CD4-positive, alpha-beta memory T cell (primary cell): ENCODE measurements at places on chromosomes 6 and 20. TPM values are rescaled to one million over a fixed set of nuclear protein-coding genes. Genes with fewer than 3 reads are reported as not detected.

DNA sequence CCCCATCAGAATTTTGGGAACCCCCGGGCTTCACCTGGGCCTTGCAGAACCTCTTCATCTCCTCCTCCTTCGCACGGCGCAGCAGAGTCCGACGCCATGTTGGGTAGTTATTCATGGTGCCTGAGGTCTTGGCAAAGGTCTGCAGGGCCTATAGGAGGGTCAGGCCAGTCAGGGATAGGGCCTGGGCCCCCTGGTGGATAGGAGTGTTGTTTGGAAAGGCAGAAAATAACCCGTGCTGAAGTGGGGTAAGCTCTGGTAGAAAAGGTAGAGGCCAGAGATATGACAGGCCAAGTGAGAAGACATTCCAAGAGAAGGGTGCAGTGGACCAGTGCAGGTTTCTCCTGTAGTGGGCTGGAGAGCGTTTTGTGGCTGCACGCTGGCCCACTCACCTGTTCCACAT lies 4.9 kb downstream of the SMPD2 start:
- DNase-seq, result no peak

- no peak for DNase-seq
Measured at GRCh38 chr6:117401799-117402198, 23.9 kb downstream of the ROS1 start.

Gene PTCRA
- not detected for total RNA-seq

Gene TBXT
- not detected for total RNA-seq

Gene GPR63
- total RNA-seq, result 1.9 TPM

GRCh38 chr20:62732031-62732760 lies 23.6 kb downstream of the NTSR1 start:
- no peak for DNase-seq

DNA sequence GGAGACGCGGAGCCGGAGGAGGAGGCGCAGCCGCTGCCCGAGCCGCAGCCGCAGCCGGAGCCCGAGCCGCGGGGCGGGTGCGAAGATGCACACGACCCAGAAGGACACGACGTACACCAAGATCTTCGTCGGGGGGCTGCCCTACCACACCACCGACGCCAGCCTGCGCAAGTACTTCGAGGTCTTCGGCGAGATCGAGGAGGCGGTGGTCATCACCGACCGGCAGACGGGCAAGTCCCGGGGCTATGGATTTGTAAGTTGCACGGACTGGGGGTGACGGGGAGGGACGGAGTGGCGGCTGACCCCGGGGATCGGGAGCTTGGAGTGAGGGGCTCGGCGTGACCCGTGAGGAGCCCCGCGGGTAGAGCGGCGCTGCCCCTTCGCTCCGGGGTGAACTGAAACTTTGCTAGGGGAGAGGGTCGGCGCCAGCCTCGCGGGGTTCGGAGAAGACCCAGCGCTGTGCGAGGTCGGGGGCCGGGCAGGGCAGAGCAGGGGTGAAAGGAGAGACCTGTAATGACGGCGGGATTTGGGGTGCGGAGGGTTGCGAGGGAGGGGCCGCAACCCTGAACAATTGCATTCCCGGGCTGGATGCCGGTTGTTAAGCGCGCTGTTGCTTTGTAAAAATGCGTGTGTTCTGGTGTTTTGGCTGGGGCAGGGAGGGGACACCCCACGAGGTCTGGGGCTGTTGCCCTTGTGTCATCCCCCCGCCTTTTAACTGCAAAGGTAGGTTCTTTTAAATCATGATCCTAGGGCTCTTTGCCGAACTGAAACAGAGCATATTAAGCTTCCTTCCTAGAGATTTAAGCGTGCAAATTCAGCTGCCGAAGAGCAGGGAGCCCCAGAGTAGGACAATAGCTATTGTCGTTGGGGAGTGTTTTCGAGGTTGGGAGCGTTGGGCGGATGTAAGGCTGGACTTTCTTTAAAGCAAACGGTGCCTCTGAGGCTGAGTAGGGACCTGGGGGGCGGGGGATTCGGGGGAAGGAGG lies 628 bp downstream of the RBM24 start:
- no peak for DNase-seq

DNA sequence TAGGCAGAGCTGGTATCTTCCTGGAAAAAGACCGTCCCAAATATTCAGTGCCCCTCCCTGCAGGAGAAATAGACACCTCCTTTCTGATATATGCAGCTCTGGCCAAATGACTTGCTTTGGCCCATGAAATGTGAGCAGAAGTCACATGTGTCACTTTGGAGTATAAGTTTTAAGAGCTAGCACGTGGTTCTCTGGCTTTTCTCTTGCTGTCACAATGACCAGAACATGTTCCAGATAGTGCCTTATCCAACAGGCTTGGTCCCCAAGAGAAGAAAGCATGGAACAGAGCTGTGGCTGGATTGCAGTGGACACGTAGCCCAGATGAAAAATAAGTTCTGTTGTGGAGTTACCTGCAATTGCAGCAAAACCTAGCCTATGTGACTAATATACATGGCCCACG lies 40.4 kb downstream of the UNC5CL start:
- no peak for DNase-seq

- no peak for DNase-seq
Measured at GRCh38 chr6:135797361-135797760, 54.1 kb upstream of the PDE7B start.

Gene SH3BGRL2
- total RNA-seq, result 0.50 TPM

DNA sequence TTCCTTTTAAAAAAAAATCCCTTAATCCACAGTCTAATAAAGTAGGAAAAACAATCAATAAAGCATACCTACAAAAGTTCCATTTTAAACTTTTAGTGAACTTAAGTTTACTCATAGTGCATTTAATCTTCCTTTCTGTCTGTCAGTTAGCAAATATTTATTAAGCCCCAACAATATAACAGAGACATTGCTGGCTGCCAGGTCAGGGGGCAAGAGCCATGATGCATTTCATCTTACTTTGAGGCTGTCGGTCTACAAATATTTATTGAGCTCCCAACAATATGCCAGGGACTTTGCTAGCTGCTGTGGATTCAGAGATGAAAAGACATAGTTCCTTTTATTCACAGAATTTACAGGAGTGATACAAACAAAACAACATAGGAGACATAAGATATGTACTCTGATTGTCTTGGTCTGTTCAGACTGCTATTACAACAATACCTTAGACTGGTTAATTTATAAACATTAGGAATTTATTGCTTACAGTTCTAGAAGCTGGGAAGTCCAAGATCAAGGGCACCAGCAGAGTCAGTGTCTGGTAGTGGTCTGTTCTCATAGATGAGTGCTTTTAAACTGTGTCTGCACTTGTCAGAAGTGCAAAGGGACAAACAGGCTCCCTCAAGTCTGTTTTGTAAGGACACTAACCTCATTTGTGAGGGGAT lies 118.6 kb downstream of the PLCB1 start:
- DNase-seq, result no peak

DNA sequence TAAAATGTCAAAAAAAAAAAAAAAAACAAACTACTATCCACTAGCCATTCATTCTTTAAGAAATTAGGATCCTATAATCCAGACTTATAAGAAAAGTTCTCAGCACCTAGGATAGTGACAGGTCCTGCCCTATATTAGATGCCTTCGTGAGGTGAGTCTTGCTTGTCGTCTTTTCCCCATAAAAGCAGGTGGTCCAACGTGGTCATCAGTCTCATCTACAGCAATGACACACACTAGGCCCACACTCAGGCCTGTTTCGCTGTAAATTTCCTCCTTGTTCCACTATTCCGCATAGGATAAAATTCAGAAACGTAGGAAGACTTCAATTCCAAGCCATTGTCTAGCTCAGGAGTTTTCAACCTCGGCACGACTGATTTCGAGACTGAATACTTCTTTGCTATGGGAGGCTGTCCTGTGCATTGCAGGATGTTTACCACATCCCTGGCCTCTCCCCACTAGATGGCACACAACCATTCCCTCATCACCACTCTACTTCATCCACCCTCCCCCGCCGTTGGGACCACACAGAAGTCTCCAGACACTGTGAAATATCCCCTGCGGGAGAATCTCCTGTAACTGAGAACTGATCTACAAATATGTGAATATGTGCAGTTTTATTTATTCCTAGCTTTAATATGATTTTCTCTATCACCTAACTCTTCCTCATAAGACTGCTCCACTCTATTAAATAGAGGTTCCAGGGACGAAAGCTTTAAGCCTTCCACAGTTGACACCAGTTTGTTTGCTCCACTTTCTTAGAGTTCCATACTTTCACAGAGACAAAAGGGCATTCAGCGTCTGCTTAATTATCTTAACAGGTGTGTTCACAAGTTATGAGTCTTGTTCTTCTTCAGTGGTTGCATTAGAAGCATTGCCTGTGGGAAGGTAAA lies 346.3 kb downstream of the BMP2 start:
- no peak for DNase-seq

Gene TMEM244
- 0.87 TPM for total RNA-seq

DNA sequence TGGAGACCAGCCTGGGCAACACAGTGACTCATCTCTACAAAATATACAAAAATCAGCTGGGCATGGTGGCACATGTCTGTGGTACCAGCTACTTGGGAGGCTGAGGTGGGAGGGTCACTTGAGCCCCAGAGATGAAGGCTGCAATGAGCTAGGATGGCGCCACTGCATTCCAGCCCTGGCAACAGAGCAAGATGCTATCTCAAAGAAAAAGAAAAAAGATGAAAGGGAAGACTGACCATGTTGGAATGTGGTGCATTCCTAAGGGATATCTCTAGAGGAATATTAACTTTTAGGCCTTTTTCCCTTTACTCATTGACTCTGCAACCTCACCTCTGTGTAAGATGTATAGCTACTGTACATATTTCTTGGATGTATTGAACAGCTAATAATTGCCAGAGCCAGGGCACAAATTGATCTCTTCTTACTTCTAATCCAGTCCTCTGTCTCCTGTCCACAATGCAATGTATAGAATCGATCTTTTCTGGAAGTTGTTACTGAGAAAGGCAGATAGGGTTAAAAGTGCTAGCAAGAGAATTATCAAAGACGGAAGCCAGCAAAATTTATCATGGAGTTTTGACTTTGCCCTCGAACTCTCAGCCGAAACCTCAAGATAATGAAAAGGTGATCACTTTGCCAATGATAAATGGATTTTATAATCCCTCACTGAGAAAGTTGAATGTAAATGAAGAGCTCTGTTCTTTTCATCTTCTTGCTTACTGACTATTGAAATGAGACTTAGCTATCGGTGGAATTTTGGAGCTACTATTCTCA lies 46.3 kb downstream of the GCNT2 start:
- no peak for DNase-seq

Gene CLDN20
- not detected for total RNA-seq

- DNase-seq, result no peak
Measured at GRCh38 chr6:125293587-125293986, 8.2 kb downstream of the HDDC2 start.

DNA sequence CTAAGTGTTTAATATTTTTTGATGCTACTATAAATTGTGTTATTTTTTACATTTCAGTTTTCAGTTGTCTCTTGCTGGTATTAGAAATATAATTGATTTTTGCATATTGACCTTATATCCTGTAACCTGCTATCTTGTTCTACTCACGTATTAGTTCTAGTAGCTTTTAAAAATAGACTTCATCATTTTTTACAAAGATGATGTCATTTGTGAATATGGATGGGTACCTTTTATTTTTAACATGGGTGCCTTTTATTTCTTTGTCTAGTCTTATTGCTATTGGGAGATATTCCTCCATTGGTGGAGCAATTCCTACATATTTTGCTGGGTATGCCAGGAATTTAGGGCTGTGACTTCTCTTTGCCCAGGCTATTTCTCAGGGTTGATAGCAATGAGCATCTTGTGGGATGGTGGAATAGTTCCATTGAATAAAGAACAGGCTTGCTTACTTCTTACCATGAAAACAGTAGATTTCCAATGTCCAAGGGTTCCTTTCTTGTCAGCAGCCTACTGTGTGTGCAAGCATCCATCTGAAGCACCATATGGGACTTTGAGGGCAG lies 149.7 kb downstream of the CARMIL1 start:
- DNase-seq, result no peak

DNA sequence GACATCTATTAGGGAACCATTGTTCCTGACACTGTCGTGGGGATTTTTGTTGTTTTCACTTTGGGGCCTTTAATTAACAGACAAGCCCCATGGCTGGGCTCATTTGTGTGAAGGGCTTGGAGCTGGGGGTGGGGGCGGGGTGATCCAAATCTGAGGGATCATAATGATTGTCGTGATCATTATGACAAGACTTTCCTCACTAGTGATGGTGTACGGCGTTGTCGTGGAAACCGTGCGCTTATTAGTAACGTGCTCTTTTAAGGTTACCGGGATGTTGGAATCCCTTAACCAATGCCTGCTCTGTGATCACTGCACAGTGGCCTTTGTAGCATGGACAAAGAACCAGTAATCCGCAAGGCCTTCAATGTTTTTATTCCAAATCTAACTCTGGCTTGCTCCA lies 18.6 kb downstream of the PDYN start:
- no peak for DNase-seq

DNA sequence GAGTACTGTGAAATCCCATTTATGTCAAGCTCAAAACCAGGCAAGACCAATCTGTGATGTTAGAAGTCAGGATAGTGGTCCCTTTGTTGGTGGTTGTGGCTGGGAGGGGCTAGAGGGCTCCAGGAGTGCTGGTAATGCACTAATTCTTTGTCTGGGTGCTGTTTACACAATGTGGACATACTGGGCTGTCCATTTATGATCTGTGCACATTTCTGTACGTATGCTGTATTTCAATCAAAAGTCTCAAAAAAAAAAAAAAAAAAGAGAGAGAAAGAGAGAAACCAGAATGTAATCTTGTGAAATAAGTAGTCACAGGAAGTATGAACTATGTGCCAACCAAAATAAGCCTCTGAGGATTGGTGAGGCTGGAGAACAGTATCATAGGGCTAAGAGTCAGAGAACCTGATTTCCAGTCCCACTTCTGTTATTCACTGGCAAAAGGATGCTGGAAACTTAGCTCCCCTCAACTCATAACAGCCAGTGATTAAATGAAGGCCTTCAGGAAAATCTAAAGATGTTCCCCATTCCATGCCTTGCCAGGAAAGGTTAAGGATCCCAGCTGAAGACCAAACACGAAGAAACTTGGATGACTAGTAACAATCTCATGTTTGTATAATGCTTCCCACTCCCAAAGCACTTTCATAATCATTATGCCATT lies 19.6 kb upstream of the TRAM2 start:
- DNase-seq, result no peak

Gene XKR7
- not detected for total RNA-seq

Gene PNPLA1
- 0.42 TPM for total RNA-seq

DNA sequence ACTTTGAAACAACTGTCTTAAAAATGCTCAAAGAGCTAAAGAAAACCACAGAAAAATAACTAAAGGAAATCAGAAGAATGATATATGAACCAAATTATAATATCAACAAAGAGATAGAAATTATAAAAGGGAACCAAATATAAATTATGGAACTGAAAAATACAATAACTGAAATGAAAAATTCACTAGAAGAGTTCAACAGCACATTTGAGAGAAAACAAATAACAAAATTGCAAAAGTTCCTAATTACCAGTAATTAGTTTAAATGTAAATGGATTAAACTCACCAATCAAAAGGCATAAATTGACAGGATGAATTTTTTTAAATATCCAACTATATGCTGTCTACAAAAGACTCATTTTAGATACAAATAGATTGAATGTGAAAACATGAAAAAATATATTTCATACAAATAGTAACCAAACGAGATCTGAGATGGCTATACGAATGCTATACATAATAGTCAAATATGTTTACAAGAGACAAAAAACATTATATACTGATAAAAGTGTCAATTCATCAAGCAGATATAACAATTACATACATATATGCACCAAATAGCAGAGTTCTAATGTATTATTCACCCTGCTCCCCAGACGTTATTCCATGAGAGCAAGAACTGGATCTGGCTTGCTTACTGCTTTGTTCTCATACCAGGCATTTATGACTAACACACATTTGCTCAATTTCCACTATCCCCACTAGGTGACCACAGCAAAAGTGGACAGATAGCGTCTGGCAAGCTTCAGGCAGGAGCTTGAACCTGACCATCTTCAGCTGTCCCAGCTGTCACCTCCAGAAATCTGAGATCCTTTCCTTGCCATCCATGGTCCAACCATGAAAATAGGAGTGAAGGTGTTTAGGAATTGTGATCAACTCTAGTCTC lies 72.4 kb upstream of the SIRPA start:
- DNase-seq, result no peak

Gene PRSS16
- total RNA-seq, result 1.9 TPM
